ENCODE measurements at places on chromosomes 1 and 21.

DNA sequence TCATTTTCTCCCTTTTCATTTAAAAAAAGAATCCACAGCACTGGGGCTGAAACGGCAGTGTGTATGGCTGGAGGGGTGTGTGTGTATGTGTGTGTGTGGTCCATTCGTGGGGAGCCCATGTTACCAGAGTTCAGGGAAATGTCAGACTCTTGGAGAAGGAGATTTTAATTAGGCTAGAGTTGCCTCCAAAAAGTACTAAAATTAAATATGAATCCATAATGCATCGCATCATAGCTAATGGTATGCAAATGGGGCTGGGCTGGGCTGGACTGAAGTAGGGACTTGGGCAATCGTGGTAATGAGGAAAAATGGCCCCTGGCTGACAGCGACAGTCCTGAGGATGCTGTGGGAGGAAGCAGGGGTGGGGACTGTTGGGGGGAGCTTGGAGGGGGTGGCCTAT is 24.8 kb downstream of the GRIK3 start:
- no peak for DNase-seq

GRCh38 chr1:18511149-18511873 is 30.6 kb downstream of the KLHDC7A start:
- DNase-seq: no peak

GRCh38 chr1:21497466-21498061 is 11.7 kb upstream of the ALPL start:
- no peak for DNase-seq

- no peak for DNase-seq
These were observed 259.3 kb upstream of the CACYBP start for GRCh38 chr1:174740249-174740968.

DNA sequence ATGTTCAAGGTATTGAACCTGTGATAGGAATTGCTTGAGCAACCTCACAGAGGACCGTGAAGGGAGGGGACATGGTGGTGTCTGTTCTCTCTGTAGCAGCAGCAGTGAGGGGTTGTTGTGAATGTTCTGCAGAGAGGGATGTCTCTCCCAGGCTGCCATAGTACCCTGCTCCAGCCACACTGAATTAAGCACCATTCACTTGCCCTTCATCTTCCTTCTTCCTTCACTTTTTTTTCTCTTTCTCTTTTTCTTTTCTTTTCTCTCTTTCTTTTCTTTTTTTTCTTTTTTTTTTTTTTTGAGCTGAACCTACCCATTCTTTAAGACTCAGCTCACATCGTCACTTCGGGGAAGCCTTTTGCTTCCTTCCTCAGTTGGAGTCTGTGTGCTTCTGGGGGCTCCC is 89.5 kb downstream of the CNIH3 start:
- no peak for DNase-seq

DNA sequence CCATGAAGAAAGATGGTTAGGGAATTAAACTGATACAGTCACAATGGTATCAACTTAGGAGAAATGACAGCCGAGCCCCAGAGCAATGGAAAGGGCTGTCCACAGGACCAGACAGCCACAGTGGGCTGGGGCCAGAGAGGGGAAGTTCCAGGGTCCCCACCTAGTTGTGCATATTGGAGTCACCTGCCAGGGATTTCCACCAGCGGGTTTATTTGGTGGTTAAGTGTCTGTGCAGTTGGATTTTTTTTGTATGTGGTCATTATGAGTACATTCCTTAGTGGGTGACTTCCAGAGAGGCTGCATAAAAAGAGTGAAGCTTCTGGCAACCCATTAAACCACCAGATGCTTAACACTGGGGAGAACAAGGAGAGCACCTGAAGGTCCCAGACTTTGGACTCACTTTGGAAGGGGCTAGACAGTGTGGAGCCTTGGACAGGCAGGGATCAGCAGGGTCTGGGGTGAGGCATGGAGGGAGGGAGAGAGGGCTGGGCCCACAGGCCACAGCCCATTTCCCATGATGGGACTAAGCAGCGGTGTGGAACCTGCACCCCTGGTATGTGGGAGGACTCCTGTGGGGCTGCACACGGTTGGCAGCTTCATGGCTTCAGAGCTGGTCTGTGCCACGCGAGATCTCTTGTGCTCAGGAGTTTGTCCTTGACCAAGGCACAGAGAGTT is 7.8 kb upstream of the PTTG1IP start:
- DNase-seq: no peak

- no peak for DNase-seq
These were observed 70.3 kb downstream of the SERINC2 start for GRCh38 chr1:31483012-31483946.

- no peak for DNase-seq
These were observed 60.5 kb downstream of the GLIS1 start for GRCh38 chr1:53678507-53678906.

GRCh38 chr1:244759158-244759557 is 76.3 kb upstream of the COX20 start:
- no peak for DNase-seq

DNA sequence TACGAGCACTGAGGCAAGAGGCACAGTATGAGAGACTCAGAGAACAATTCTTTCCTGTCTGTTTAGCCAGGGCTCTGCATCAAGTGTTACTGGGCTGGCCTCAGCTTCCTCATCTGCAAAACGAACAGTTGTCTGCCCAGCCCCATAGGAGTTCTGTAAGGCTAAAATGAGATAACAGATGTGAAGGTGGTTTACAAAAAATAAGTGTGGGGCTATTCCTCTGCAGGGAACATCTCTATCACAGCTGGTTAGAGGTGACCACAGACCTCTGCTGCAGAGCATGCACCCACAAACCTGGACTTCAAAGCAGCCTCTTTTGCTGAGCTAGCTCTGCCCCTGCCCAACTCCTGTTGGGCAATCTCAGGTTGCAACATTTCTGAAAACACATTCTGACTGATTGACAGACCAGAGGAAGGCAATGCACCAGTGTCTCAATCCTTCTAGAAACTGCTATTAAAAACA is 10.5 kb upstream of the OLIG1 start:
- DNase-seq: no peak

GRCh38 chr1:64543831-64544230 is 73.9 kb downstream of the CACHD1 start:
- no peak for DNase-seq

- no peak for DNase-seq
These were observed 10.2 kb downstream of the C1orf216 start for GRCh38 chr1:35708441-35708921.

GRCh38 chr1:47759251-47759935 is 237.8 kb downstream of the TRABD2B start:
- no peak for DNase-seq

DNA sequence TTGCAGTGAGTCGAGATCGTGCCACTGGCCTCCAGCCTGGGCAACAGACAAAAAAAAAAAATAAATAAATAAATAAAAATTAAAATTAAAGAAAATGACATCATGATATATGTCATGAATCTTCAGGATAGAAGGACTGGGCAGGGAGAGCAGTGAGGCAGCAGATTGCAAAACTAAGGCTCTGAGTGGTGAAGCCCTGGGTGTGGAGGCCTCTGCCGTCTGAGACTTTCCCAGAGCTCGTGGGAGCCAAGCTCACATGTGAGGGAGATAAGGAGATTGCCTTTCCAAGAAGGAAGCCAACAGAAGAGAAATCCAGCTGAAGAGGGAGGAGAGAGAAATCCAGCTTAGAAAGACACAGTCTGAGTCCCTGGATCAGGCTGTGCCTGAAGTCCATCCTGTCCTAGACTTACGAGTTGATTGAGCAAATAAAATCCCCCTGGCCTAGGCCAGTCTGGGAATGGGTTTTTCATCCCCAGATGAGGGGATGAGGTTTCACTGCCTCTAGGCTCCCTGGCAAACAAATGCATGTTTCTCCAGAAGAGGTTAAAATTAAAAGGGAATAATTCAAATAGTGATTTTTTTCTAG is 142.0 kb upstream of the IGSF21 start:
- DNase-seq: no peak

DNA sequence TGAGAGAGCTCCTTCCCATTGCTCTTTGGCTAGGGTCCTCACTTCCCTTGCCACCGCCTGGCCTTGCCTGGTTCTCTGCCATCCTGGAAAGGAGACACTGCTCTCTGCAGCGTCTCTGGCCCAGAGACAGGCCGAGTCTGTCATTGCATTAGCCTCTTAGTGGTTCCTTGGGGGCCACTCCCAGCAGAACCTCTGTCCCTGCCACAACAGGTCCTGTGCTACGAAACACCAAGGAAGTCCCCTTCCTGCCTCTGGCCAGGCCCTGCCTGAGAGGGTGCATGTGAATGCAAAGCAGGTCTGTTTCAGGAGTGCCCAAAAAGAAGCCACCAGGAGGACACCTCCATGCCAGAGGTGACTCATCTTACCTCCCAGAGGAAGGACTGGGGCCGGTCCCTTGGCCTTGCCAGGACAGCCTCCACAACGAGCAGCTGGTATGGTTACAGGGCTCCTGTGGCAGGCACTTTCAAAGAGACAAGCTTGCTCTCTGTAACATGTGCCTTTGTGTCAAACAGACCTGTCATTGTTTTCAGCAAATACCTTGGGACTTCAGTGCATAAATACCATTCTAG is 59.6 kb downstream of the VPS26C start:
- DNase-seq: no peak

DNA sequence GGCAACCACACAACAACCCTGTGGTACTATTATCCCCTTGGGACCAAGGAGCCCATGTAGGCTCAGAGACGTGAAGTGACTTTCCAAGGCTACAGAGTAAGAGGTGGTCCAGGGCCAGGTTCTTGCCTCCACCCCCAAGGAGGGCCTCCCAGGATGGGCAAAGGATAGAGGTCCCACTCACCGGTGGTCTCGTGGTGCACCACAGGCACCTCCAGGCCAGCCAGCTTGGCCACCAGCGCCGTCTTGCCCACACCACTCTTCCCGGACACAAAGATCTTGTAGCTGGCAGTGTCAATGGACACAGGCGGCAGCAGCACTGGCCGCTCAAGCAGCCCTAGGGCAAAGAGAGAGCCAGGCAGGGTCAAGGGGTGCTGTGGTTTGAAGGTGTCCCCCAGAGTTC is 3.6 kb downstream of the CPLANE2 start:
- no peak for DNase-seq

DNA sequence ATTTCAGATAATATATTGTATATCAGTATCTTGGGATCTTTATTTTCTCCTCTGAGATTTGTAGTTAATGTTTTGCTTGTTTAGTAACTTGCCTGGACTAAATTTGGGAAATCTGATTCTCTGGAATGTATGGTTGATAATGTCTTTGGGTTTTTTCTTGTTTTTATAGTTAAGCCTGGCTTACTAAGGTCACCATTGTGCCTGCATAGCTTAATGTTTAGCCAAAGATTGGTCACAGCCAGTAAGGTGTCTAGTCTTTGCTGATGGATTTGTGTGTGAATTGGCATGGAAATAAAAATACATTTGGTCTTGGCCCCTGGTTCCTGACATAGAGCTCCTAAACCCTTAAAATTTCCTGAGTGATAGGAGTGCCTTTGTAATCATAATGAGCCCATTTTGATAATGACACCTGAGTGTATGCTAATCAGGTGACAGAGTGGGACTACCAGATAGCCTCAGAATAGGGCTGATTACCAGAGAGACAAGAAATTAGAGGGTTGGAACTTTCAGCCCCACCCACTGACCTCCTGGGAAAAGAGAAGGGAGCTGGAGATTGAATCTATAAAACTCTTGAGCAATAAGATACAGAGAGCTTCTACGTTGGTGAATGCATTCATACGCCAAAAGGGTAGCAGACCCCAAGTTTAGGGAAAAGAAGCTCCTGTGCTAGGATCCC is 47.9 kb upstream of the NUF2 start:
- DNase-seq: no peak

GRCh38 chr1:24411963-24412362 is 1.6 kb downstream of the STPG1 start:
- no peak for DNase-seq

GRCh38 chr21:14825514-14825974 is 239.3 kb downstream of the NRIP1 start:
- DNase-seq: no peak

DNA sequence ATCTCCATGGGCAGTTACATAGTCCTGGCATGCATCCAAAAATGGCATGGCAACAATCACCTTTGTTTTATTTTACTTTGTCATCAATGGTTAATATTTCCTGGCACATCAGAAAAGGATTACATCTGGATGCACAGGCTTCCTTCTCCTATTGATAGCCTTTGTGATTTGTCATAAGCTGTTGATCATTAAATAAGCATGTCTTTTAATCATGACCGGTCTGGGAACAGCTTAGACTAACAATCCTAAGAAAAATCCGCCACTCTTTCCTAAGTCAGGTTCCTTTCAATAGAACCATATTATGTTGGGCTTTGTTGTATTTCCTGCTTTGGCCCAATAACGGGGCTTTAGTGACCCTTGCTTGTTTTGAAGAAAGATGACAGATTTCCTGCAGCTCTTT is 330.6 kb downstream of the DUSP10 start:
- DNase-seq: no peak

DNA sequence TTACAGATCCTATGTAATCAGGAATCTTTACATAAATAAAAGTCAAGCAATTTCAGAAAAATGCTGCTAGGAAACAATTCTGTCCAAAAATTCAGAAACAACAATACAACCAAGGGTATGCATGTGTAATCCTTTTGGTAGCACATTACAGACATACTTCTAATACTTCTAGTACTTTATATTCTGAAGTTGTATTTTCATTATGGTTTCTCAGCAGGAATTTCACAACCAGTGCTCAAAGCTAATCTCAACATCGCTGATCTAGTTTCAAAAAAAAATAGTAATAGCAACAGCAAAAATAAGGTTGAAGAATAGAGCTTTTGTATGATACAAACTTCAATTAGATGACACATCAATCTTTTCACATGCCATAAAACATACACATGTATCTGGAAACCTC is 545.2 kb downstream of the LTN1 start:
- no peak for DNase-seq

DNA sequence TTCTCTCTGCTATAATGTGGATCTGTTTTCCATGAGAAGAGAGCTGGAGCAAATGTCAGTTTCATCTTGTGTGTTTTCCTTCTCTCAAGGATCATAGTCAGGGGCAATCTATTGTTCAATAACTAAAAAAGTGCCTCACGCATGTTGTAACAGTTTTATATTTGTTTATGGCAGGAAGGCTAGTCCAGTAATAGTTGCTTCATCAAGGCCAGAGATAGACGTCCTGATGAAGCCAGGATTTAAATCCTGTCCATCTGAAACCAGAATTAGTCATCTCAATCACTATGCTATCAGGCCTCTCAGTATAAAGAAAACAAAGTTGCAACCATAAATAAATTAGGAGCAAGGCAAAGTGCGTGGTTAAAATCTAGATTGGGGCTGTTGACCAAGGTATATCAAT is 30.2 kb upstream of the DUSP10 start:
- no peak for DNase-seq

- DNase-seq: no peak
These were observed 8.9 kb downstream of the RABIF start for GRCh38 chr1:202880062-202880461.

- no peak for DNase-seq
These were observed 43.5 kb downstream of the CD34 start for GRCh38 chr1:207867136-207868109.

- no peak for DNase-seq
These were observed 1.2 kb downstream of the ATP1B1 start for GRCh38 chr1:169107603-169108208.

DNA sequence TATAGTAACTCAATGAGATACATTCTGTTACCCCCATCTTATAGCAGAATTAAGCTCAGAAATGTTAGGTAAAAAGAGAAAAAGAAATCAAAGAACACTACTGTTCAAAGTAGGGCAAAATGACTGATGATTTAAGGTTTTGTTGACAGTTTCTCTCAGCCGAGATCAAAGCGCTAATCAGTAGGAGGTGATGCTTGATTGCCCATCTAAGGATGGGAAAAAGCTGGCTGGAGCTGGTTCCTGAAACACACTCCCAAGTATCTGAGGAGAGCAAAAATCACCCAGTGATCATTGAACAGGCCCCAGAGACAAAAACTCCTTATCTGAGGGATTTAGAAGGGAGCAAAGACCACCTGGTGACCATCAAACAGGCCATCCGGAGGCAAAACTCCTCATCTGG is 64.5 kb upstream of the CSF1 start:
- DNase-seq: no peak
